Astrocyte (in vitro differentiated cells and primary cell): ENCODE measurements at places on chromosomes 4 and X. TPM values are rescaled to one million over a fixed set of nuclear protein-coding genes. Genes with fewer than 3 reads are reported as not detected.

GRCh38 chr4:38004062-38004461 lies 43.9 kb downstream of the PTTG2 start:
- H3K4me3 ChIP-seq = no peak overlapping the region
- H3K36me3 ChIP-seq = no peaks in the 10 kb centered on the region
- no peak overlapping the region for H3K27ac ChIP-seq
- H3K27me3 ChIP-seq = no peaks in the 10 kb centered on the region
- peaks cover 18% of the 10 kb centered on the region for H3K4me1 ChIP-seq

DNA sequence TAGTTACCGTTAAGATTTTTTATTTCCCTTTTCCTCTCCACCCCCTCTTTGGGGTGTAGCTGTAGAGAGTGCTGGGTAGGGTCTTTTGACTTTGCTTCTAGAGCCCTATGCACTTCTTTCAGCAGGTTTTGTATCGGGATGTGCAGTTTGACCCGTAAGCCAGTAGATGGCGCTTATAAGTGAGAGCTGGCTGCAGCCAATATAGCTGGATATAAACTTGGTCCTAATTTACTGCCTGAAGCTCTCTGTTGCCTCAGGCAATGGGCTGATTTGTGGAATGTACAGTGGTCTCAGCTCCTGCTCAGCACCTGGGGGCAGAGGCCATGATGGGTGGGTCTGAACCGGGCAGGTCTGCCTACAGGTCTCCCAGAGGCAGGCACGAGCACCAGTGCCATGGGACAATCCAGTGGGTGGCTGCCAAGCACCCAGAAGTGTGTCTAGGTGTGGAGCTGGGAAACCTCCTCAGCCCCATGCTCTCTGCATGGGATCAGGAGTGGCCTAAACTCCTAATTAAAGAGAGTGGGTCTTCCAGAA lies 146.5 kb downstream of the SPANXN1 start:
- no peak overlapping the region for H3K4me3 ChIP-seq
- H3K36me3 ChIP-seq = no peaks in the 10 kb centered on the region
- no peaks in the 10 kb centered on the region for H3K27me3 ChIP-seq
- H3K27ac ChIP-seq = no peak overlapping the region

GRCh38 chrX:41055740-41056139 lies 29.5 kb upstream of the USP9X start:
- H3K27me3 ChIP-seq = no peaks in the 10 kb centered on the region
- no peak overlapping the region for H3K4me3 ChIP-seq
- no peak overlapping the region for H3K27ac ChIP-seq
- no peaks in the 10 kb centered on the region for H3K4me1 ChIP-seq
- no peak for DNase-seq

DNA sequence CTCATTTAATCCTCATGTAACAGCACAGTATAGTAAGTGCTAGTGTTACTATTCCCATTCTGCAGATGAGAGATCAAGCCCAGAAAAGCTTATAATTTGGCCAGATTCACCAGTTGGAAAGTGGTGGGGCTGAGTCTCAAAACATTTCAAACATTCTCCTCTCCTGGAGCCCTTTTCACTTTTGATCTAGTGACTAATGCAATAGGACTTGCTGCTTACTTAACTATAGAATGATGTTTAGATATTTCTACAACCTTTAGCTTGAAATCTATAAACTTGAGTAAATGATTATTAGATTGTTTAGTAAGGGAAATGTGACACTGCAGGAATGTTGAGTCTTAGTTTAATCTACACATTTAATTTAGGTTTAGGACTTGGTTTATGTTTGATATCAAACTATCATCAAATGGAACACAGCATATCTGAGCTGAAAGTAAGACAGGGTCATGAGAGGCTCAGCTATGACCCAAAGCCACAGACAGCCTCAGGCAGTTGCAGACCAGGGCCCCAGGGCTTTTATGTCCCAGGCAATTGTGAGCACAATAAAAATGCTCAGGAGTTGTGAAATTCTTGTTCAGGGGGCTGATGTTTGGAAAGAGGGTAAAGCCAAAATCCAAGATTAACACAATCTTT lies 199.5 kb upstream of the HS3ST1 start:
- DNase-seq = peak; percentile 39
- H3K27ac ChIP-seq = peak overlapping the region; percentile 16
- H3K36me3 ChIP-seq = no peaks in the 10 kb centered on the region
- H3K27me3 ChIP-seq = no peaks in the 10 kb centered on the region
- no peaks in the 10 kb centered on the region for H3K4me1 ChIP-seq

- H3K4me1 ChIP-seq = no peaks in the 10 kb centered on the region
- DNase-seq = no peak
- no peaks in the 10 kb centered on the region for H3K36me3 ChIP-seq
- no peak overlapping the region for H3K27ac ChIP-seq
Observed at GRCh38 chr4:26157541-26157940, 163.3 kb upstream of the RBPJ start.

DNA sequence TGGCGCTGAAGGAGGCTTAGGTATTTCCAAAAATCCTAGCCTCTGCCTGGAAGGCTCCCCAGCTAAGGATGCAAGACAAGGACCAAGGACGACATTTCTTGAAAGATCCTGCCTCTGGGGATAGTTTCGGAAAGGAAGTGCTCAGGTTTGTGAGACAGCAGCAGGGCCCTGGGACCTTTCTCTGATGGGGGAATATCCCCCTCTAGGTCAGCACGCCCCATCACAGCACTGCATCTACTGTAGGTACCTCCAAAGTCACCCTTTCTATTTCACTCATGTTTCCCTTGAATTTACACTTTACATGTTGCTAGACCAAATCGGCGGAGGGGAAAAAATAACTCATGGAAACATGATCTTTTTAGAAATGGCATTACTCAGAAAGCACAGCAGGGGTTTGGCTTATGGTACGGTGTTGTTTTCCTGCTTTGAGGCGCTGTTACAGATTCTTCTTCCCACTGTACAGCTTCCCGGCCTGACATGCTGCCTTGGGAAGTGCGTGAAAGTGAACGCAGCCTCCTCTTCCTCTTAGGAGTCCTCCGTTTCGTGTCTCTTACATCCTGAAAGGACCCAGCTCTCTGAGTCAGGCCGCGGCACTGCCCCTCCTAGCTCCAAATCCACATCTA lies 77.2 kb upstream of the DHRSX start:
- no peak for DNase-seq
- peaks cover 4% of the 10 kb centered on the region for H3K4me1 ChIP-seq
- peaks cover 21% of the 10 kb centered on the region for H3K27me3 ChIP-seq
- H3K27ac ChIP-seq = no peak overlapping the region
- H3K36me3 ChIP-seq = no peaks in the 10 kb centered on the region

DNA sequence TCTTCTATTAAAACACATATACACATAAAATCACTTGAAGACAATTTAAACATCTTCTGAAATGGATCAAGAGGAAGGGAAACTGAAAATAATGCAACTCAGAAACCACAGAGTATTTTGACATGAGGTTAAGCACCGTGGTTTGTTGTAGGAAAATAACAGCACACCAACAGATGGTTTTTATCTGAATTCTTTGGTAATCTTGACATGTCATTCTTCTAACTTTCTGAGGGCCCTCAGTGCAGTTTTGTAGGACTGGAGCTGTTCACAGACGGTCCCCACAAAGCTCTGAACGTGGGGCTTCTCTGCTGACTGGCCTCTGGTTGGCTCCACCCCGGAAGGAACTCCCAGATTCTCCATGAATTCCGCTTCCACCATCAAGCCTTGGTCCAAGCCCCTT lies 16.0 kb upstream of the TLR8 start:
- no peak for DNase-seq
- no peak overlapping the region for H3K27ac ChIP-seq
- H3K4me1 ChIP-seq = no peaks in the 10 kb centered on the region
- no peaks in the 10 kb centered on the region for H3K36me3 ChIP-seq

- no peak overlapping the region for H3K4me3 ChIP-seq
- H3K36me3 ChIP-seq = peaks cover 12% of the 10 kb centered on the region
- H3K27me3 ChIP-seq = no peaks in the 10 kb centered on the region
- no peak overlapping the region for H3K27ac ChIP-seq
Observed at GRCh38 chr4:86816501-86817273, 32.5 kb downstream of the SLC10A6 start.

- H3K36me3 ChIP-seq = no peaks in the 10 kb centered on the region
- H3K27ac ChIP-seq = no peak overlapping the region
- no peaks in the 10 kb centered on the region for H3K4me1 ChIP-seq
- H3K4me3 ChIP-seq = no peak overlapping the region
Observed at GRCh38 chr4:105586638-105587328, 34.4 kb downstream of the ARHGEF38 start.

GRCh38 chrX:139204898-139205667 lies 325.5 kb upstream of the F9 start:
- H3K4me1 ChIP-seq = peaks cover 10% of the 10 kb centered on the region
- H3K4me3 ChIP-seq = peak overlapping the region; percentile 52
- DNase-seq = peak; percentile 29
- H3K27me3 ChIP-seq = peaks cover 6% of the 10 kb centered on the region

- no peaks in the 10 kb centered on the region for H3K4me1 ChIP-seq
- H3K36me3 ChIP-seq = no peaks in the 10 kb centered on the region
- H3K4me3 ChIP-seq = no peak overlapping the region
- H3K27ac ChIP-seq = no peak overlapping the region
- no peaks in the 10 kb centered on the region for H3K27me3 ChIP-seq
- DNase-seq = no peak
Observed at GRCh38 chr4:173910891-173911290, 372.6 kb downstream of the FBXO8 start.

GRCh38 chr4:185344743-185345538 lies 50.8 kb downstream of the LRP2BP start:
- no peaks in the 10 kb centered on the region for H3K27me3 ChIP-seq
- peak overlapping the region; percentile 79 for H3K27ac ChIP-seq
- H3K36me3 ChIP-seq = peaks cover 15% of the 10 kb centered on the region
- no peak overlapping the region for H3K4me3 ChIP-seq

DNA sequence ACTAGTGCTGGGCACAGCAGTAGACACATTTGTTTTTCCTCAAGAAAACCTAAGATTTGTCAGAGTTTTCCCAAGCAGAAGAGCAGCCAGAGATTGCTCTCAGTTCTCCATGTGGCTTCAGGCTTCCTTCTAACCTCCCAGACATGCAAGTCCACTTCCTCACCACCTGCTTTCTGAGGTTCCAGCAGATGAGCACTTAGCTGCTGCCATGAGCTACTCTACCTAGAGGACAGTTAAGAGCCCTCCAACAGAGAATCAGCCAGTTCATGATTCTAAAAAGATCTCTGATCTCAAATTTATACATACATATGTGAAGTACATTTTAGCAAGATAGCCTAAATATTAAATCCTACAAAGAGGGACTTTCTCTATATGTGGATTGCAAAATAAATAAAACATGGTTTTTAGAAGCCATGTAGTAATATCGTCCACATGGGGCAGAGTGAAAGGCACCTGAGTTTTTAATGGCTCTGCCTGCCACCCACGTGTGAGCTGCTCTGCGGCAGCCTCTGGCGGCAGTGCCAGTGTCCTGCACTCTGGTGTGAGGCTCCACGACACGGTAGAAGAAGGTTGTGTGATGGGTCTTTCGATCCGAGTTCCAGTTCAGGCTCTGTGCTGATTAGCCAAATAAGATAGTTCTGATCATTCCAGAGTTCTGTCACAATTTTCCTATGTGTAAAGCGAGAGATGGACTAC lies 10.3 kb downstream of the CYP4V2 start:
- no peaks in the 10 kb centered on the region for H3K4me1 ChIP-seq
- DNase-seq = no peak
- H3K27ac ChIP-seq = no peak overlapping the region
- no peaks in the 10 kb centered on the region for H3K36me3 ChIP-seq

GRCh38 chr4:137451172-137451825 lies 81.0 kb downstream of the PCDH18 start:
- H3K36me3 ChIP-seq = no peaks in the 10 kb centered on the region
- DNase-seq = no peak
- no peak overlapping the region for H3K4me3 ChIP-seq

- peak; percentile 94 for DNase-seq
- no peaks in the 10 kb centered on the region for H3K36me3 ChIP-seq
- peaks cover 6% of the 10 kb centered on the region for H3K4me1 ChIP-seq
- no peaks in the 10 kb centered on the region for H3K27me3 ChIP-seq
- H3K4me3 ChIP-seq = no peak overlapping the region
- peak overlapping the region; percentile 43 for H3K27ac ChIP-seq
Observed at GRCh38 chr4:150072906-150073714, 5.1 kb upstream of the DCLK2 start.

CD40LG gene
- total RNA-seq = not detected in 2 replicates

CENPU gene
- 3.0 and 6.0 TPM in 2 replicates for total RNA-seq

TEX11 gene
- not detected in 2 replicates for total RNA-seq

CXCL1 gene
- total RNA-seq = 8.5 and 11.4 TPM in 2 replicates
